ENCODE measurements at places on chromosomes 6 and 20. TPM values are rescaled to one million over a fixed set of nuclear protein-coding genes. Genes with fewer than 3 reads are reported as not detected.

GRCh38 chr20:15012566-15012965, 675.2 kb upstream of the FLRT3 start:
- H3K27ac ChIP-seq: no peak overlapping the region
- H3K4me3 ChIP-seq: no peak overlapping the region
- H3K4me1 ChIP-seq: no peaks in the 10 kb centered on the region
- H3K27me3 ChIP-seq: no peaks in the 10 kb centered on the region

The LAMP5 gene
- not detected for total RNA-seq

The COL9A3 gene
- total RNA-seq: not detected

- no peak overlapping the region for H3K27ac ChIP-seq
- H3K27me3 ChIP-seq: peaks cover 11% of the 10 kb centered on the region
- no peaks in the 10 kb centered on the region for H3K4me1 ChIP-seq
- H3K36me3 ChIP-seq: no peaks in the 10 kb centered on the region
- no peak for DNase-seq
Measured at GRCh38 chr6:82686719-82687118, 323.1 kb downstream of the TPBG start.

The MLN gene
- total RNA-seq: not detected

DNA sequence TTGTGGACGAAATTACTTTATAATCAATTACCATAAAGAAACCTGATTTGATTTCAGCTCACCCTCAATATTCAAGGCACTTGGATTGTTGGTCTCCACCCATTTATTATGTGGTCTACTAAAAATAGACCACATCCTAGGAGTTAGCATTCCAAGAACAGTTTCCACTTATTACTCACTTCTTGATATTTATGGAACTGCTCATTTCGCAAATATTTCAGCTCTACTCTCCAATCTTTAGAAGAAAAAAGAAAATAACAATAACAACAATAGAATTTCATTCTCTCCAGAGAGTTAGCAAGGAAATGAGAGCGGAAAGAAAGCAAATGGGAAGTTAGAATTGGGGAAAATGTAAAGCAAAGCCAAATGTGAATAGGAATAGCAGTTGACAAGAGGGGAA, 26.2 kb upstream of the HDAC2 start:
- peaks cover 36% of the 10 kb centered on the region for H3K4me1 ChIP-seq
- peak overlapping the region; percentile 58 for H3K4me3 ChIP-seq
- H3K36me3 ChIP-seq: no peaks in the 10 kb centered on the region
- DNase-seq: peak; percentile 88
- H3K27me3 ChIP-seq: no peaks in the 10 kb centered on the region

DNA sequence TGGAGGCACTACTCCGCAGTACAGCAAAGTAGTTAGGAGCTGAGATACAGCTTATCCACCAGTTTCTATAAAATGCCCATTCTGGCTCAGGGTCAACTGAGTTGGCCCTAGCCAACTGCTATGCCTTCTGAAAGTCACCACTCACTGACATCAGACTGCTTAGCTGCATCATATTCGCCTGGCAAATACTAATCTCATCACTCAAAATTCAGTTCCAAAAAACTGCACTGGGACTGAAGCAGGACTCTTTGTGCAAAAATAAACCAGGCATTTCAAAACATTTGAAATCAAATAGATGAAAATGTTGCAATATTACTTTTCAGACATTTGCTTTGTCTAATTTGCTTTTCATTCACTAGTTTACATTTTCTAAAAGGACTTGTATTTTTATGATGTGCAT, 230.0 kb downstream of the ALDH8A1 start:
- no peak for DNase-seq
- no peak overlapping the region for H3K4me3 ChIP-seq
- H3K4me1 ChIP-seq: peaks cover 25% of the 10 kb centered on the region

- no peak for DNase-seq
- H3K36me3 ChIP-seq: no peaks in the 10 kb centered on the region
- no peak overlapping the region for H3K4me3 ChIP-seq
- H3K4me1 ChIP-seq: no peaks in the 10 kb centered on the region
Measured at GRCh38 chr20:24701668-24702067, 232.2 kb downstream of the SYNDIG1 start.

- DNase-seq: peak; percentile 91
- no peaks in the 10 kb centered on the region for H3K36me3 ChIP-seq
- H3K27me3 ChIP-seq: no peaks in the 10 kb centered on the region
- H3K4me1 ChIP-seq: no peaks in the 10 kb centered on the region
- peak overlapping the region; percentile 59 for H3K27ac ChIP-seq
Measured at GRCh38 chr6:27188061-27188884, 59.2 kb upstream of the PRSS16 start.

The NMBR gene
- not detected for total RNA-seq

GRCh38 chr6:114284281-114284680, 58.5 kb downstream of the HS3ST5 start:
- peak; percentile 33 for DNase-seq
- peaks cover 8% of the 10 kb centered on the region for H3K27me3 ChIP-seq
- H3K36me3 ChIP-seq: no peaks in the 10 kb centered on the region
- no peak overlapping the region for H3K27ac ChIP-seq

The TREML1 gene
- total RNA-seq: not detected

DNA sequence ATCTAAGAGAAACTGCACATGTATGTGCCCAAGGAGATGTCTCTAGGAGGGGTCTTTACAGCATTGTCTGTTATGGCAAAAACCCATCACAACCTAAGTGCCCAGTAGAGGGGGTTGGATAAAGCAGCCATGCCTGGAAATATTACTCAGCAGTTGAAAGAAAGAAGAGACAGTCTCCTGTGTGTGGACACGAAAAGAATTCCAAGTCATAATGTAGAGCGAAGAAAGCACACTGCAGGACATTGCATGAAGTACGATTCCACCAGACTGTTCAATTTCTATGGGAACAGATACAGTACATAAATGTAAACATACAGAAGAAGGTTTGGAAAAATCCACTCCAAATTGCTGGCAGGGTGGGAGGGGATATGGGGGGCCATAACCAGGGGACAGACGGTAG, 7.3 kb upstream of the TGM2 start:
- DNase-seq: peak; percentile 66
- no peaks in the 10 kb centered on the region for H3K27me3 ChIP-seq
- no peak overlapping the region for H3K4me3 ChIP-seq
- peaks cover 52% of the 10 kb centered on the region for H3K4me1 ChIP-seq

DNA sequence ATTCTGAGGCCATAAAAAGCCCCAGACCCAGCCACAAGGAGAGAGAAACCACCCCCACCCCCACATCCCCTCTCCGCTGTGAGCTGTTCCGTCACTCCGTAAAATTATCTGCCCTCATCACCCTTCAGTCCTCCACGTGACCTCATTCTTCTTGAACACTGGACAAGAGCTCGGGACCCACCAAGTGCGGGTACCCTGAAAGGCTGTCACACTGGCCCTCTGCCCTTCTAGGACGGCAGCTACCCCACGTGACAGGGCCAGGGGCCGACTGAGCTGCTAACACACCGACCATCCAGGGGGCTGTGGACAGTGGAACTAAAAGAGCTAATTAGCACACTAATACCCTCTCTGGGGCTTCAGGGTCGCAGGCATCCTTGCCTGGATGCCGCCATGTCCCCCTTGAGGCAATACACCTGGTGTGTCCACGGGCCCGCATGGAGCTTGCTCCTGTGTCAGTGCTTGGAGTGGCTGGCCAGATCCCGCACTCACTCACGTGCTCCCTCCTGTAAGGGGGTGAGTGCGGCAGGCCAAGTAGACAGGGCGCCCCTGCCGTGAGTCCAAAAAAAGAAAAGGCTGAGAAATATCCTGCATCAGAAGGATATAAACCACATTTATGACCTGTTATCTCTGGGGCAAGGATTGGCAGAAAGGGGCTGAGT, 29.2 kb upstream of the AHCY start:
- peaks cover 7% of the 10 kb centered on the region for H3K4me1 ChIP-seq
- no peak overlapping the region for H3K27ac ChIP-seq
- H3K27me3 ChIP-seq: no peaks in the 10 kb centered on the region
